Spinal cord (tissue), 10 donors: ENCODE measurements at places on chromosomes 5 and 9. TPM values are rescaled to one million over a fixed set of nuclear protein-coding genes. Genes with fewer than 3 reads are reported as not detected.

Gene RABEPK
- polyA plus RNA-seq = 29.6 TPM

DNA sequence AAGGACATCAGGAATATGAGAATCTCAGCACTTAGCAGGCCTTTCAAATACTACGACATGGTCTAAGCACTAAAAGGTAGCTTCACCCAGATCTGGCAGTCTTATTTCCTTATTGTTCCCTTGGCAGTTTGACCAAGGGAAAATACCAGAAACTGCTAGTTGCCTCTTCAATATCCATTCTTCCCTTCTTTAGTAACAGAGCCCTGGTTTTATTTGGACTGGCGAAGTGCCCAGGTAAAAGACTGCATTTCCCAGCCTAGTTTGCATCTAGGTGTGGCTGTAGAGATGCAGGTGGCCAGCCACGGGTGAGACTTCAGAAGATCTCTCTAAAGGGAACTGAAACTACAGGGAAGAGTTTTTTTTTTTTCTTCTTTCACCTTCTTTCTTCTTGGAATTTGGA lies 21.6 kb downstream of the DMRT2 start:
- no peaks in the 10 kb centered on the region for H3K27me3 ChIP-seq
- DNase-seq = no peak
- H3K4me1 ChIP-seq = no peaks in the 10 kb centered on the region
- no peaks in the 10 kb centered on the region for H3K36me3 ChIP-seq
- no peak overlapping the region for H3K27ac ChIP-seq

GRCh38 chr5:135557076-135557838 lies 21.5 kb upstream of the NEUROG1 start:
- H3K36me3 ChIP-seq = no peaks in the 10 kb centered on the region
- H3K4me3 ChIP-seq = no peak overlapping the region
- peak; percentile 48 for DNase-seq
- H3K27me3 ChIP-seq = peaks cover 28% of the 10 kb centered on the region
- peaks cover 20% of the 10 kb centered on the region for H3K4me1 ChIP-seq

DNA sequence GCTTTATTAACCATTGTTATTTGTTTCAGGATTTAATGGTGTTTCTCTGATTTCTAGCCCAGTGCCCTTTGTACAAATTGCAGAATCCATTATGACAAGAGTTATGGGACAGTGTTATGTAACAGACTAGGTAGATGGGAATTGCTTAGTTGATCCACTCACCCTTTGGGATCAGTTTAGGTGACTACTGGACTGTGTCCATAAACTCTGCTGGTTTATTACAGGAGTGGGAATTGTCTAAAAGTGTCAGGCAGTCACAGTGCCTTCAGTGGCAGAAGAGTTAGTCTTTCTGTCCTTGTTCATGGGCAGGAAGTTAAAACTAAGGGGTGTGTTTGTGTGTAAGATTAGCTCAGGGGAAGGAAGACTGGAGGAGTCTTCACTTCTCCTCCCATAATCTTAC lies 29.3 kb downstream of the RCL1 start:
- H3K27ac ChIP-seq = no peak overlapping the region
- no peaks in the 10 kb centered on the region for H3K27me3 ChIP-seq
- no peak for DNase-seq
- H3K4me1 ChIP-seq = no peaks in the 10 kb centered on the region
- no peaks in the 10 kb centered on the region for H3K36me3 ChIP-seq

GRCh38 chr9:7226007-7226640 lies 468.4 kb downstream of the KDM4C start:
- H3K4me3 ChIP-seq = no peak overlapping the region
- H3K4me1 ChIP-seq = no peaks in the 10 kb centered on the region
- H3K36me3 ChIP-seq = no peaks in the 10 kb centered on the region
- no peak overlapping the region for H3K27ac ChIP-seq
- no peak for DNase-seq
- H3K27me3 ChIP-seq = no peaks in the 10 kb centered on the region
